AG04450 (cell line): ENCODE measurements at places on chromosomes 1 and 21. TPM values are rescaled to one million over a fixed set of nuclear protein-coding genes. Genes with fewer than 3 reads are reported as not detected.

AADACL4 gene
- not detected in 2 replicates for polyA plus RNA-seq

MYBPHL gene
- not detected in 2 replicates for polyA plus RNA-seq

MNDA gene
- not detected in 2 replicates for polyA plus RNA-seq

AGO4 gene
- polyA plus RNA-seq: 8.6 and 9.1 TPM in 2 replicates

SDHC gene
- polyA plus RNA-seq: 311 and 335 TPM in 2 replicates

WNT3A gene
- polyA plus RNA-seq: not detected in 2 replicates

LCE6A gene
- polyA plus RNA-seq: not detected in 2 replicates

NCF2 gene
- 0.43 and 0.47 TPM in 2 replicates for polyA plus RNA-seq

SPRR2A gene
- polyA plus RNA-seq: not detected in 2 replicates

PHGDH gene
- polyA plus RNA-seq: 108 and 174 TPM in 2 replicates

PADI6 gene
- not detected in 2 replicates for polyA plus RNA-seq

HSD3B2 gene
- polyA plus RNA-seq: not detected in 2 replicates

CHIT1 gene
- not detected in 2 replicates for polyA plus RNA-seq

AMY2B gene
- 0.91 and 1.1 TPM in 2 replicates for polyA plus RNA-seq

POLR3C gene
- 67.5 and 70.6 TPM in 2 replicates for polyA plus RNA-seq

LRRC53 gene
- not detected in 2 replicates for polyA plus RNA-seq

OR2T35 gene
- polyA plus RNA-seq: not detected in 2 replicates

LCE2C gene
- not detected in 2 replicates for polyA plus RNA-seq

COPA gene
- polyA plus RNA-seq: 366 and 384 TPM in 2 replicates

SDE2 gene
- 12.7 and 15.9 TPM in 2 replicates for polyA plus RNA-seq

RAB29 gene
- 13.8 and 14.6 TPM in 2 replicates for polyA plus RNA-seq

C4BPB gene
- polyA plus RNA-seq: not detected in 2 replicates

MAP3K21 gene
- polyA plus RNA-seq: 0.24 and 0.42 TPM in 2 replicates

OR10X1 gene
- not detected in 2 replicates for polyA plus RNA-seq

HES5 gene
- polyA plus RNA-seq: not detected in 2 replicates

PCAT6 gene
- polyA plus RNA-seq: 3.0 and 4.0 TPM in 2 replicates

PDPN gene
- polyA plus RNA-seq: 0.55 and 0.57 TPM in 2 replicates

SPATC1L gene
- 1.6 and 2.9 TPM in 2 replicates for polyA plus RNA-seq

SASS6 gene
- polyA plus RNA-seq: 0.58 and 1.0 TPM in 2 replicates

SLC25A44 gene
- polyA plus RNA-seq: 24.1 TPM in 2 replicates

LAMC1 gene
- 322 and 348 TPM in 2 replicates for polyA plus RNA-seq

PODN gene
- polyA plus RNA-seq: 11.8 and 17.6 TPM in 2 replicates

S100A3 gene
- polyA plus RNA-seq: 1.8 and 3.2 TPM in 2 replicates

FAM167B gene
- polyA plus RNA-seq: 0.40 and 0.43 TPM in 2 replicates

PDC gene
- polyA plus RNA-seq: not detected in 2 replicates

CFAP57 gene
- polyA plus RNA-seq: 0.55 and 0.58 TPM in 2 replicates

PPP2R5A gene
- polyA plus RNA-seq: 23.0 and 31.5 TPM in 2 replicates

KIF14 gene
- polyA plus RNA-seq: 1.5 and 2.9 TPM in 2 replicates

RCSD1 gene
- polyA plus RNA-seq: not detected in 2 replicates
